ENCODE measurements at places on chromosomes 16 and 17.

GRCh38 chr17:80109713-80110446 lies 8.5 kb downstream of the GAA start:
- no peak overlapping the region for H3K4me3 ChIP-seq
- no peaks in the 10 kb centered on the region for H3K36me3 ChIP-seq
- no peak overlapping the region for H3K27ac ChIP-seq

GRCh38 chr17:35607239-35607847 lies 20.2 kb downstream of the AP2B1 start:
- no peak for DNase-seq
- H3K27me3 ChIP-seq, result no peaks in the 10 kb centered on the region
- H3K4me1 ChIP-seq, result no peaks in the 10 kb centered on the region
- peaks cover 44% of the 10 kb centered on the region for H3K36me3 ChIP-seq
- no peak overlapping the region for H3K4me3 ChIP-seq

GRCh38 chr17:77826132-77826873 lies 132.2 kb upstream of the TNRC6C start:
- H3K27ac ChIP-seq, result no peak overlapping the region
- no peaks in the 10 kb centered on the region for H3K36me3 ChIP-seq
- H3K27me3 ChIP-seq, result no peaks in the 10 kb centered on the region

DNA sequence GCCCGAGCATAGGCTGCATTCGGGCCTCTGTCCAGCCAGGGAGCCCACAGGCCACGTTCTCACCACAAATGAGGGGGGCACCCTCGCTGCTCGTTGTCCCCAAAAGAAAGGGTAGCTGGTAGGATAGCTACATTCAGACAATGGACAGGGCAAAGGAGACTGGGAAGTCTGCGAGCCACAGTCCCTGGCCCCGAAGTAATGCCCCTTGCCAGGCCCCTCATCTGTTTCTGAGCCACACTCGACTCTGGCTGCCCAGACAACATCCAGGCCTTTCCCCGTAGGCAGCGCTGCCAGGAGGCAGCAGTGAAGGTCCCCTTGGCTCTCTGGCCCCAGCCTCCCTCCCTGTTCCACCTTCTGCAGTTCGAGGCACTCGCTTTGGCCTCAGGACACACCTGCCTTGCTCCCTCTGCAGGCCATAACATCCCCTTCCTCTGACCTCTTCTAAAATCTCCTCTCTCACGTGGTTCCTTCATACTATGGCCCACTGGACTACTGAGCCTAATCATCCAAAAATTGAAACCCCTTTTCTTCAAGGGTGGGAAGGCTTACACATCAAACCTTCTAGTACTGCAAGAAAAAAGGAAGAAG lies 12.2 kb downstream of the AIPL1 start:
- no peaks in the 10 kb centered on the region for H3K27me3 ChIP-seq
- DNase-seq, result no peak
- H3K27ac ChIP-seq, result no peak overlapping the region
- H3K4me3 ChIP-seq, result no peak overlapping the region

DNA sequence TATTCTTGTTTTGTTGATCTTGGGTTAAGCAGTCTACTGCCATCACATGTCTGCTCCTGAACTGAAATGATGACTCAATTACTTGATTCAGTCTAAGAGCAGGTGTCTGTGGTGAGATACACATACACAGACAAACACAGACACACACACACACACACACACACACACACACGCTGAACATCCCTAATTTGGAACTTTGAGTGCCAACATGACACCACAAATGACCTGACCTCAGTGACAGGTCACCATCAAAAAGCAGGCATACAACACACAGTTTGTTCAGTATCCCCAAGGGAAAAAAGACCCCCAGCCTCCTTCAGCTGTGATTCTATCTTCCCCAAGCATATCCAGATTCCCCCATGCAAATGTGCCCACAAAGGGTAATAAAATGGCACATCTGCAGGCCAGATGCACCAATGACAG lies 130.1 kb upstream of the TMEM97 start:
- DNase-seq, result no peak
- no peaks in the 10 kb centered on the region for H3K27me3 ChIP-seq

DNA sequence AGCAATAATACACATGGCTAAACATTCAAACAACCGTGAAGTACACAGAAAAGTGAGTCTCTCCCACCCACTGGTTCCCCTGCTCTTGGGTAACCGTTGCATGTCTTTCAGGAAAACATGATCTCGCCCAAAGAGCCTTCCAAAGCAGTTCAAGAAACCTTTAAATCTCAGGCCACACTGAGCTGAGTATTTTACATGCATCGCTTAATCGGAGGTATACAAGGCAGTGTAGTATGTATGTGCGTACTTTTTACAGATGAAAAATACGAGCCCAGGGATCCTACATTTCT lies 741 bp upstream of the DEXI start:
- H3K36me3 ChIP-seq, result no peaks in the 10 kb centered on the region
- H3K4me3 ChIP-seq, result peak overlapping the region; percentile 52
- H3K27me3 ChIP-seq, result no peaks in the 10 kb centered on the region
- H3K27ac ChIP-seq, result no peak overlapping the region

- H3K27me3 ChIP-seq, result no peaks in the 10 kb centered on the region
- H3K4me3 ChIP-seq, result no peak overlapping the region
- H3K36me3 ChIP-seq, result peaks cover 17% of the 10 kb centered on the region
- no peak for DNase-seq
- H3K4me1 ChIP-seq, result no peaks in the 10 kb centered on the region
- H3K27ac ChIP-seq, result no peak overlapping the region
Observed at GRCh38 chr17:81580481-81580880, 28.3 kb upstream of the FAAP100 start.

DNA sequence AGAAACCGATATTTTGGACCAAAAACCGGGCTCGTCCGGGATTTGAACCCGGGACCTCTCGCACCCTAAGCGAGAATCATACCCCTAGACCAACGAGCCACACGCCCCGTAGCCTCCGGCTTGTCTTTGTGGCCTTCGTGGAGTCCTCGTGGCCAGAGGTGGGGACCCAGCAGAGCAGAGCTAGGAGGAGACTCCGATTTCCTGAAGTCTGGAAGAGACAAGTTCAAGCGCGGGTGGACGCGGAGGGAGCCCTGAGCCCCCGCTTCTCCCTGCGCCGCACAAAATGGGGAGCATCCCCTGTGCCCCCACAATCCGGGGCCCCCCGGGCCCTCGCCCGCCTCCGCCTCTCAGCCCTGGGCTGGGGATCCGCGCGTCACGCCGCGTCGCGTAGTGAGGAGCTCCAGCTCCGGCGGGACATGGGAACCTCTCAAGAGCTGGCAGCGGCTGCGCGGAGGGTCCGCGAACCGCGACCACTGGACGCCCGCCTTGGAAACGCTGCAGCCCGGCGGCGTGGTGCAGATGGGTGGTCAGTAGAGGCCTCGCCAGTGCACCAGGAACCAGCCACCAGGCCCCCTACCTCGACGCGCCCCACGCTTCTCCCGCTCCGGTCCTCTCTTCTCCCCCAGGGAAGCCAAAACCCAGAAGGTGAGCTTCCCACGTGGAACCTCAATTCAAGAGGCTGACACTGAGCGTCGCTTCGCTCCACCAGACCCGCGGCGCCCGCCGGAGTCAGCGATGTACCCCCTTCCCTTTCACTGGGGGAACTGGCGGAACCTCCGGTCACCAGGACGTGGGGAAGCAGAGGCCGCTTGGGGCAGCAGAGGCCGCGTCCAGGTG lies 5.2 kb upstream of the OR1F1 start:
- H3K4me3 ChIP-seq, result peak overlapping the region; percentile 79
- H3K27ac ChIP-seq, result no peak overlapping the region
- no peaks in the 10 kb centered on the region for H3K4me1 ChIP-seq
- peaks cover 15% of the 10 kb centered on the region for H3K27me3 ChIP-seq

DNA sequence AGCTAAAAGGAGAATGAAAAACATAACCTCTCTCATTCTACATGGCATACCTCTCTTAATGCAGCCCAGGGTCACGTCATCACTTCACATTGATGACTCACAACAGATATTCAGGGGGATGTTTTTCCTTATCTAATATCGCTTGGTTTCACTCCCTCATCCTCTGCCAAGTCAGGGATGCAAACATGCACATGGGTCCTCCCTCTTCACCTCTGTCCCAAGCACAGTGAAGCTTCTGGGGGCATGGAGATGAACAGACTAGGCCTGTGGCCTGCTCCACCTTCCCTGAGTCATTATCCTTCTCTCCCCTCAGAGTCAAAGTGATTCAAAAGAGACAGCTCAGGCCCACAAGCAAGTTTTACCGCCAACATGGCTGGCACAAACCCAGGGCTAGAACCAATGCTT lies 2.3 kb upstream of the MT2A start:
- H3K4me1 ChIP-seq, result peaks cover 13% of the 10 kb centered on the region
- no peak for DNase-seq
- no peaks in the 10 kb centered on the region for H3K36me3 ChIP-seq
- peaks cover 45% of the 10 kb centered on the region for H3K27me3 ChIP-seq

DNA sequence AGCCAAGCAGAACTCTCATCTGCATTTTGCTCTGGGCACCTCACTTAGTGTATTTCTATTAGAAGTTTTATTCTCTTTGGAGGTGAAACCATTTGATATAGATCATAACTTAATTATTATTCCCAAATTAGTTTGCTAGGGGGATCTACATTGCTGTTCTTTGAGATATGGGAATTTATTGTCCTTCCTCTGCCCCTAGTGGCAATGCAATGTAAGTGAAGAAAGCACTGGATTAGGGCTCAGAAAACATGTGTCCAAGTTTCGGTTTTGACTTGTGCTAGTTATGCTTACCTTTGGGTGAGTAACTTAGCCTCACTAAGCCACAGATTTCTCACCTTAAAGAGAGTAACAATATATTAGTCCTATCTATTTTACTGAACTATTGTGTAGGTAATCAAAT lies 2.9 kb downstream of the KRT39 start:
- H3K4me3 ChIP-seq, result no peak overlapping the region
- H3K4me1 ChIP-seq, result no peaks in the 10 kb centered on the region
- H3K27me3 ChIP-seq, result no peaks in the 10 kb centered on the region
- DNase-seq, result no peak
- no peak overlapping the region for H3K27ac ChIP-seq

- DNase-seq, result no peak
- no peak overlapping the region for H3K27ac ChIP-seq
- no peaks in the 10 kb centered on the region for H3K36me3 ChIP-seq
- H3K4me1 ChIP-seq, result no peaks in the 10 kb centered on the region
Observed at GRCh38 chr16:53973021-53973420, 269.1 kb downstream of the FTO start.

DNA sequence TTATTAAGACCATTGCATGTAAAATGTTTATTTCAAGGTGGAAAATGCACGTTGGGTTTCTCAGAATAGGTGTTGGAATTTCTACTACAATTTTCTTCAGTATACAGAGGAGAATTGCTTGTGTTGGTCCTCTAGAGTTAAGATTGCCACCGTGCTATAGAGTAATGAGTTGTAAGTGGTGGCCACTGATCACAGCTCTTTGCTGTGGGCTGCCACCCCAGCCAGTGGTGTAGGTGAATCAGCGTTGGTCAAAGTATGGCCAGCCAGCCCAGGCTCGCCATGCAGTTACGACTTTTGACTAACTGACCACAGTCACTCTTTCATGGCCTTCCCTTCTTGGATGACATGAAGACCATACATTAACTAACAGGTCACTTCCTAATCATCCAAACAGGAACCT lies 12.6 kb upstream of the PRKAR1A start:
- no peak for DNase-seq
- H3K4me1 ChIP-seq, result no peaks in the 10 kb centered on the region
- no peaks in the 10 kb centered on the region for H3K27me3 ChIP-seq
- H3K27ac ChIP-seq, result no peak overlapping the region
- no peak overlapping the region for H3K4me3 ChIP-seq

DNA sequence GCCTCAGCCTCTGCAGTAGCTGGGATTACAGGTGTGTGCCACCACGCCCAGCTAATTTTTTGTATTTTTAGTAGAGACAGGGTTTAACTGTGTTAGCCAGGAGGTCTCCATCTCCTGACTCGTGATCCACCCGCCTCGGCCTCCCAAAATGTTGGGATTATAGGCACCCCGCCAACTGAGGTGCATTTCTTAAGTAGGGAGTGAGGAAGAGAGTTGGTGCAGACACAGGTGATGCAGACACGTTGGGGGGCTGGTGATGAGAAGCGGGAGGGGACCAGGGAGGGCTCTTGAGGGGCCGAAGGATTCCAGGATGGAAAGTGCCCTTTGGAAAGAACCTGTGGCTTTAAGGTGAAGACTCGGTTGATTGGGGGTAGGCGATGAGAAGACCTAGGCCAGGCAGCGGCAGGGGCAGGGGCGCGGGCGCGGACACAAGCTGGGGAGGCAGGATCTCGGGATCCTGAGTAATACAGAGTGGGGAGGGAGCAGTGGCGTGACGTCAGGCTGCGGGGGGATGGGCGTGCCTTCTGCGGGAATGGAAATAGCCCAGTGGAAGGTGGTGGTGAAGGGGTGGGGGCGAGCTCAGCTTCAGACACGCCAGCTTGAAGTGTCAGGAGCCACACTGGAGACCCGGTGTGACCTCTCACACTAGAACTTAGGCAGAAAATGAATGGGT lies 2.5 kb upstream of the ATP6V0C start:
- H3K4me3 ChIP-seq, result no peak overlapping the region
- no peaks in the 10 kb centered on the region for H3K36me3 ChIP-seq
- no peaks in the 10 kb centered on the region for H3K27me3 ChIP-seq
- H3K4me1 ChIP-seq, result peaks cover 35% of the 10 kb centered on the region
- no peak for DNase-seq

- no peak for DNase-seq
- no peak overlapping the region for H3K4me3 ChIP-seq
- no peaks in the 10 kb centered on the region for H3K27me3 ChIP-seq
- peaks cover 3% of the 10 kb centered on the region for H3K4me1 ChIP-seq
- no peak overlapping the region for H3K27ac ChIP-seq
Observed at GRCh38 chr17:62717889-62718288, 90.2 kb downstream of the MARCHF10 start.

- no peaks in the 10 kb centered on the region for H3K27me3 ChIP-seq
- peak overlapping the region; percentile 50 for H3K27ac ChIP-seq
- no peaks in the 10 kb centered on the region for H3K36me3 ChIP-seq
- DNase-seq, result no peak
Observed at GRCh38 chr16:28924399-28924761, 658 bp downstream of the RABEP2 start.

- no peaks in the 10 kb centered on the region for H3K27me3 ChIP-seq
- H3K36me3 ChIP-seq, result peaks cover 5% of the 10 kb centered on the region
- DNase-seq, result no peak
- H3K4me1 ChIP-seq, result no peaks in the 10 kb centered on the region
- no peak overlapping the region for H3K4me3 ChIP-seq
- no peak overlapping the region for H3K27ac ChIP-seq
Observed at GRCh38 chr16:75025761-75026160, 26.9 kb downstream of the ZNRF1 start.

GRCh38 chr17:19578545-19578944 lies 44.9 kb downstream of the SLC47A1 start:
- DNase-seq, result no peak
- H3K4me3 ChIP-seq, result no peak overlapping the region
- no peak overlapping the region for H3K27ac ChIP-seq
- H3K4me1 ChIP-seq, result no peaks in the 10 kb centered on the region

- peak within 1 kb of the TSS; percentile 55 for H3K27ac ChIP-seq
- peaks cover 20% of the 10 kb centered on the region for H3K36me3 ChIP-seq
- DNase-seq, result peak; percentile 71
- H3K4me1 ChIP-seq, result peaks cover 3% of the 10 kb centered on the region
- H3K4me3 ChIP-seq, result peak within 1 kb of the TSS; percentile 69
Observed at GRCh38 chr16:50368410-50369132, at the start of gene BRD7. Gene BRD7 (minus strand): TSS chr16:50368988. CDS start chr16:50368774, 214 bp downstream.

GRCh38 chr16:9300252-9300651 lies 208.8 kb downstream of the HAPSTR1 start:
- no peak overlapping the region for H3K4me3 ChIP-seq
- H3K4me1 ChIP-seq, result no peaks in the 10 kb centered on the region
- H3K36me3 ChIP-seq, result no peaks in the 10 kb centered on the region
- peaks cover 1% of the 10 kb centered on the region for H3K27me3 ChIP-seq

- no peak for DNase-seq
- no peaks in the 10 kb centered on the region for H3K36me3 ChIP-seq
- H3K27me3 ChIP-seq, result no peaks in the 10 kb centered on the region
- no peak overlapping the region for H3K27ac ChIP-seq
Observed at GRCh38 chr16:5045499-5046115, 11.9 kb upstream of the NAGPA start.

- no peaks in the 10 kb centered on the region for H3K27me3 ChIP-seq
- H3K4me1 ChIP-seq, result peaks cover 2% of the 10 kb centered on the region
- no peaks in the 10 kb centered on the region for H3K36me3 ChIP-seq
Observed at GRCh38 chr17:73133911-73134649, 30.7 kb upstream of the SSTR2 start.

All from H1 (cell line).